ENCODE measurements at places on chromosomes 2 and 18. TPM values are rescaled to one million over a fixed set of nuclear protein-coding genes. Genes with fewer than 3 reads are reported as not detected.
A peak's percentile ranks its signal among the peaks of the same experiment; 100 is the strongest.

DNA sequence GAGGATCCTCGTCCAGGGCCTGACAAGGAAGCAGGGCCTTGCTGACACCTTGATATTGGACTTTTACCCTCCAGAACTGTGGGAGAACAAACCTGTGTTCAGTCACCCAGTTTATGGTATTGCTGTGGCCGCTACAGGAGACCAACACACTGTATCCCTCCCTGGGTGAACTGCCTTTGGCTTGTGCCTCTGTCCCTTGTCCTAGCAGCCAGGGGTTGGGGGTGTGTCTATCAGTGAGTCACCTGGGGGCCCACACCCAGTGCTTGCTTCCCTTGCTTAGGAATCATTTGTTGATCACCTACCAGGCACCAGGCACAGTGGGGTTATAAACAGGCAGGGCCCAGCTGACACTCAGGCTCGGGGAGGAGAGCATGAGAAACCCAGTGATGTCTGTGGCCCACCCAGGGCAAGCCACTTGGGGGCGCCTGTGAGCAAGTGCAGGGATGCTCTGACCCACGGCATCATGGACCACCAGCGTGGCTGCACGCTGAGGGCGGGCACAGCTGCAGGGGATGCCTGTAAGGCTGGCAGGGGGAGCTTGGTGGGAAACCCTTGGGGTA, 17.1 kb downstream of the TMEM185B start:
- peaks cover 12% of the 10 kb centered on the region for H3K4me1 ChIP-seq
- no peak overlapping the region for H3K4me3 ChIP-seq
- H3K27me3 ChIP-seq = no peaks in the 10 kb centered on the region
- DNase-seq = no peak
- no peak overlapping the region for H3K27ac ChIP-seq

- H3K27me3 ChIP-seq = no peaks in the 10 kb centered on the region
- DNase-seq = no peak
- no peaks in the 10 kb centered on the region for H3K4me1 ChIP-seq
- no peak overlapping the region for H3K27ac ChIP-seq
- no peak overlapping the region for H3K4me3 ChIP-seq
Observed at GRCh38 chr2:205496370-205496769, 185.9 kb upstream of the NRP2 start.

DNA sequence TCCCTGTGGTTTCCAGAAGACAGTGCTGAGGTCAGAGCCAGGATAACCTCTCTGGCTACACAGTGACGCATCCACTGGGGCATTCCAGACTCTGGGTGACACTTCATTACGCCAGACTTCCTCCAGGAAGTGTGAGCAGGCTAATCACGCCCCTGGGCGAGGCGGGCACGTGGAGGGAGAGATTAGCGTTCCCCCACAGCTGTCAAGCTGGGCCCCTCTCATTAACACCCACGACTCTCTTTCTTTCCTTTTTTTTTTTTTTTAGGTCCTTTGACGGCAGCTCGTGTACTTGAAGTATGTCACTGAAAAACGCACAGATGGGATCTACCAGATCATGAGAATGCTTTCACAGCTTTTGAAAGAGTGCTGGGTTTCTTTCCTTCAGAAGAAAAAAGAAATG, 274.6 kb downstream of the AFF3 start:
- no peak overlapping the region for H3K4me3 ChIP-seq
- H3K36me3 ChIP-seq = no peaks in the 10 kb centered on the region
- peaks cover 13% of the 10 kb centered on the region for H3K4me1 ChIP-seq
- no peak for DNase-seq
- no peaks in the 10 kb centered on the region for H3K27me3 ChIP-seq
- H3K27ac ChIP-seq = no peak overlapping the region

GRCh38 chr2:6196449-6196848, 504.3 kb downstream of the SOX11 start:
- H3K36me3 ChIP-seq = no peaks in the 10 kb centered on the region
- no peaks in the 10 kb centered on the region for H3K27me3 ChIP-seq
- no peaks in the 10 kb centered on the region for H3K4me1 ChIP-seq
- no peak for DNase-seq

- H3K27me3 ChIP-seq = no peaks in the 10 kb centered on the region
- H3K36me3 ChIP-seq = no peaks in the 10 kb centered on the region
- H3K4me1 ChIP-seq = peaks cover 11% of the 10 kb centered on the region
- H3K4me3 ChIP-seq = no peak overlapping the region
- peak overlapping the region; percentile 44 for H3K27ac ChIP-seq
Observed at GRCh38 chr2:177753682-177754491, 318.7 kb downstream of the PDE11A start.

- no peak for DNase-seq
- H3K4me3 ChIP-seq = no peak overlapping the region
- no peaks in the 10 kb centered on the region for H3K36me3 ChIP-seq
- H3K27me3 ChIP-seq = no peaks in the 10 kb centered on the region
- no peaks in the 10 kb centered on the region for H3K4me1 ChIP-seq
- H3K27ac ChIP-seq = no peak overlapping the region
Observed at GRCh38 chr18:63882333-63883141, 5.0 kb upstream of the SERPINB2 start.

DNA sequence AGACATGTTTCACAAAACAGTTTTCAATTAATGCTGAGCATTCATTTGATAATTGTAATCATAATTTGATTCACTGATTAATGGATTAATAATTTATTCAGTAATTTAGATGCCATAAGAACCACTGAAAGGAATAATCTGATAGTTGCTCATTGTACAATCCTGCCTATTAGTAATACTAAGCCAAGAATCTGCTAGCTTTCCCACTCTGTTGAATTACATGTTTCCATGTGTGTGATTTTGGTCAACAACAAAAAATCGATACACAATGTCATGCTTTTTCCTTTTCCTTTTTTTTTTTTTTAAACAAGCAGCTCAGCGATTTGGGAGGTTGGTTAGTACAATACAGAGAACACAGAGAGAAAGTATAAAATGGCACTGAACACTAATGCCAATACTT, 25.9 kb downstream of the ARL5A start:
- H3K36me3 ChIP-seq = peaks cover 68% of the 10 kb centered on the region
- no peaks in the 10 kb centered on the region for H3K27me3 ChIP-seq
- no peak for DNase-seq
- H3K4me3 ChIP-seq = no peak overlapping the region

DNA sequence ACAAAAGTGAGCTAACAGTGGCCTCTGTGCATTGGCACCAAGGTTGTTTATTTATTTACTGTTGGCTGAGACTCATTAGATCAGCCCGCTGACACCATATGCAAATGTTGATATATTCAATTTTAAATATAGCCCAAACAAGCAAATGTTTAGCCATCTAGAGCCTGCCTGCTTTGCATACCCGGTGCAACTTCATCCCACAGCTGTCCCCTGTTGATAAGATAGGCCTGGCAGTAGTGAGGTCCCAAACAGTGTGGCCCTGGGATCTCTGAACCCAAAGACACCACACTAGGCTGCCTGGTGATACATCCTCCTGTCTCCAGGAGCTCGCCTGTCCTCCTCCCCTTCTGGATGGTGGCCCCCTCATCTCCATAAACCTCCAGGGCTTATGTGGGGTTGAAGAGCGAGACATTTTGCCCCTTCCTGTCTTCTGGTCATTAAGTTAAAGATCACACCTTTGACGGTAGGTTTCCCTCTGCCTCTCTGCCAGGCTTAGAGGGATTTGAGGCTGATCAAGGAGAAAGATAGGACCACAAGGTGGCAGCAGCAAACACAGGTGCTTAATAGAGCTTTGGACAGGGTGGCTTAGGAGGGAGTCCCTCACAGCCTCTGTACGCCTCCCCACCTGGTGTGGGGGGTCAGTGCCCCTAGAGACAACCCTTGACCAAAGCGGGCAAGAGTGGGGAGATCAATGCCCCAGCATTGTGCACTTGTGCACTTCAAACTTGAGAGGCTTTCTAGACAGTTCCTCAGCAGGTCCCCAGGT, 23.7 kb upstream of the MYO5B start:
- DNase-seq = no peak
- H3K27ac ChIP-seq = no peak overlapping the region
- no peak overlapping the region for H3K4me3 ChIP-seq
- no peaks in the 10 kb centered on the region for H3K4me1 ChIP-seq
- H3K27me3 ChIP-seq = peaks cover 10% of the 10 kb centered on the region
- no peaks in the 10 kb centered on the region for H3K36me3 ChIP-seq

- DNase-seq = no peak
- no peaks in the 10 kb centered on the region for H3K36me3 ChIP-seq
- no peaks in the 10 kb centered on the region for H3K4me1 ChIP-seq
- no peak overlapping the region for H3K27ac ChIP-seq
- H3K4me3 ChIP-seq = no peak overlapping the region
Observed at GRCh38 chr18:45464619-45465018, 150.7 kb upstream of the SLC14A2 start.

DNA sequence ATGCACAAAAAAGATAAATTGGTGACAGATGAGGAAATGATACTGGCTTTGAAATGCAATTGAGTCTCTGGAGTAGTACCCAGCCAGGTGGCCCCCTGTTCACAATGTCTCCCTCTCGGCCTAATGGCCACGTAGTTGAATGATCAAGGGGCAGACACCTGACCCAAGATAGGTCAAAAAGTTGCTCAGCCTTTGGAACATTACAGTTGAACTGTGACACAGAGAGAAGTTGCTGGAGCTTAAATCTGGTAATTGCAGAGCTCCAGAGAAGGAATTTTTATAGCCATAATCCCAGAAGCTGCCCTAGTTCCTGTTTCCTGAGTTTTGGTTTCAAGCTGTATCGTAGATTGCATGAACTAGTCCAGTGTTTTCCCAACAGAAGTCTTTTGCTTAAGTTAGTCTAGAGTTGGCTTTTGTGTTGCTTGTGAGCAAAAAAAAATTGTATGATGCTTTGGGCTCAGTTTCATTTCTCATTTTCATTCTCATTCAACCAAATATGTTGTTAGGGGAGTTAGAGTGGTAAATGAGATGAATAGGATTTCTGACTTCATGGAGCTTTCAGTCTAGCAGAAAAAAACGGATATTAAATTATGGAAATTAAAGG, 117.9 kb downstream of the CSRNP3 start:
- DNase-seq = no peak
- H3K27me3 ChIP-seq = no peaks in the 10 kb centered on the region
- H3K4me3 ChIP-seq = no peak overlapping the region
- no peaks in the 10 kb centered on the region for H3K36me3 ChIP-seq
- peaks cover 7% of the 10 kb centered on the region for H3K4me1 ChIP-seq

DNA sequence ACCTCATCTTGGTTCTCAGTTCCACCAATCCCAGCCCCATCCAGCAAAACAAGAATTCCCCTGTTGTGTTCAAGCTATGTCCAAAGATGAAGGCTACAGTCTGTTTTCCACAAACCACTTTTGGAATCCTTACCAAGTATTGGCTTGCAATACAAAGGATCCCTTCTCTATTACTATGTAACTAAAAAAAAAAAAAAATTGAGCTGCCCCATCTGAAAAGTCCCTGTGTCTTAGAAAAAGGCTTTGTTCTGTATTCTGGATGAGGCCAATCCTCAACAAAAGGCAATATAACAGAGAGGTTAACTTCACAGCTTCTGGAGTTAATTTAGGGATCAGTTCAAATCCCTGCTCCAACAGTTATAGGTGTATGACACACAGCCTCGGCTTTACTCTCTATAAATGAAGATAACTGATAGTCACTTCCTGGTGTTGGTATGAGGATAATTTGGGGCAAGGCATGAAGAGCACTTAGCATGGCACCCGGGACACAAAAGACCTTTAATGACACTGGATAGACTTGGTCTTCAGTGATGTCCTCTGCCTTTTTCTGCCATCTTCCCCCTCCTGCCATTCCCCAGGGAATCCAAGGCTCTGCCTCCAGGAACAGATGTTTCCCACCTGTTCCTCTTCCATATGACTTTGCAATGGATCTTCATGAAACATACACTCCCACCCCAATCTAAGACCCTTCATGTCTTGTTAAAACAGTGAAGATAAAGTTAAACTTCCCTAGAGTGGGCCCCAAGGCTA, 61.2 kb upstream of the ATL2 start:
- H3K36me3 ChIP-seq = no peaks in the 10 kb centered on the region
- H3K4me3 ChIP-seq = no peak overlapping the region
- H3K27ac ChIP-seq = no peak overlapping the region
- H3K27me3 ChIP-seq = no peaks in the 10 kb centered on the region
- H3K4me1 ChIP-seq = peaks cover 8% of the 10 kb centered on the region

GRCh38 chr18:33577685-33578517, at the start of gene ASXL3:
ASXL3 (plus strand) TSS chr18:33578219; CDS start chr18:33578632, 413 bp downstream.
- no peaks in the 10 kb centered on the region for H3K36me3 ChIP-seq
- peak within 1 kb of the TSS; percentile 83 for H3K27ac ChIP-seq
- H3K27me3 ChIP-seq = peaks cover 12% of the 10 kb centered on the region
- no peaks in the 10 kb centered on the region for H3K4me1 ChIP-seq

DNA sequence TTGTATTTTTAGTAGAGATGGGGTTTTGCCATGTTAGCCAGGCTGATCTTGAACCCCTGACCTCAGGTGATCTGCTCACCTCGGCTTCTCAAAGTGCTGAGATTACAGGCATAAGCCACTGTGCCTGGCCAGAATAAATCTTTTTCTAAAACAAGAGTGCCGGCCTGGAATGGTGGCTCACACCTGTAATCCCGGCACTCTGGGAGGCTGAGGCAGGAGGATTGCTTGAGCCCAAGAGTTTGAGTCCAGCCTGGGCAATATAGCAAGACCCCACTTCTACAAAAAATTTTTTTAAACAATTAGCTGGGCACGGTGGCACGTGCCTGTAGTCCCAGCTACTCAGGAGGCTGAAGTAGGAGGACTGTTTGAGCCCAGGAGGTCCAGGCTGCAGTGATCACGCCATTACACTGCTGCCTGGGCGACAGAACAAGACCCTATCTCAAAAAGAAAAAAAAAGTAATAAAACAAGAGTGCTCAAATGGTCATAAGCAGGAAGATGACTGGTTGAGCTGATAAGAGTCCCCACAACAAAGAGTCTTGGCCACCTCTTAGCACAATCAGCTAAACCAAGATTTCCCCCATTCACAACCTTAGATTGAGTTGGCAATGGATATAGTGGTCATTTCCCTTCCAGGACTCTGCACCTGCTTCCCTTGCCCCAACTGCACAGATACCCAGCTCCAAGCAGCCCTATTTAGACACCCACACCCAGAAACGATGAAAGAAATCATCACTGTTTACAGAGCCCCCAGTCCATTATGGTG, 5.8 kb upstream of the UCN start:
- no peak overlapping the region for H3K4me3 ChIP-seq
- peaks cover under 1% of the 10 kb centered on the region for H3K27me3 ChIP-seq
- peak; percentile 4 for DNase-seq
- H3K4me1 ChIP-seq = peaks cover 5% of the 10 kb centered on the region
- H3K27ac ChIP-seq = no peak overlapping the region

- H3K27me3 ChIP-seq = no peaks in the 10 kb centered on the region
- DNase-seq = peak; percentile 45
- no peak overlapping the region for H3K4me3 ChIP-seq
- H3K4me1 ChIP-seq = peaks cover 8% of the 10 kb centered on the region
- H3K27ac ChIP-seq = no peak overlapping the region
Observed at GRCh38 chr2:167196461-167197252, 308.4 kb downstream of the XIRP2 start.

The GPR45 gene
- not detected for total RNA-seq

The CNGA3 gene
- total RNA-seq = 0.18 TPM

The NT5DC4 gene
- 0.53 TPM for total RNA-seq

The COL5A2 gene
- total RNA-seq = 26.3 TPM

The RNF144A gene
- total RNA-seq = 13.9 TPM

The CHRND gene
- total RNA-seq = not detected

The TRIM43 gene
- total RNA-seq = not detected

The LYPD6 gene
- total RNA-seq = 0.47 TPM

The SLC19A3 gene
- total RNA-seq = 40.7 TPM

The PXDN gene
- 36.3 TPM for total RNA-seq

The EPC2 gene
- total RNA-seq = 36.8 TPM

The CHRNG gene
- not detected for total RNA-seq

The NCKAP5 gene
- total RNA-seq = 34.6 TPM

The SLC40A1 gene
- total RNA-seq = 135 TPM

The SPATA3 gene
- total RNA-seq = not detected

The TMEM169 gene
- 1.2 TPM for total RNA-seq

Data from lower lobe of right lung (tissue), 2 donors.